ENCODE measurements at places on chromosomes 7 and 10. TPM values are rescaled to one million over a fixed set of nuclear protein-coding genes. Genes with fewer than 3 reads are reported as not detected.

Gene SPDYE5
- not detected for total RNA-seq

Gene ACSL5
- total RNA-seq, result 12.6 TPM

Gene LFNG
- total RNA-seq, result 24.8 TPM

Gene PRLHR
- total RNA-seq, result not detected

Gene GRB10
- 110 TPM for total RNA-seq

Gene CHST15
- 33.4 TPM for total RNA-seq

Gene EZH2
- total RNA-seq, result 8.0 TPM

Gene RAPGEF5
- 142 TPM for total RNA-seq

Gene IGF2BP3
- 110 TPM for total RNA-seq

Gene GPC2
- total RNA-seq, result 5.6 TPM

Gene CLDN3
- total RNA-seq, result 0.09 TPM

Gene CRTAC1
- total RNA-seq, result 0.28 TPM

Gene SFR1
- total RNA-seq, result 7.3 TPM

Gene CC2D2B
- not detected for total RNA-seq

Gene TEX47
- not detected for total RNA-seq

Gene TACR2
- 0.09 TPM for total RNA-seq

Gene KNDC1
- total RNA-seq, result under 0.01 TPM

Gene FAM53B
- total RNA-seq, result 13.2 TPM

Gene ADRA2A
- 0.18 TPM for total RNA-seq

Gene MAGI2
- 3.4 TPM for total RNA-seq

Gene NPTX2
- 1.3 TPM for total RNA-seq

Gene NRCAM
- total RNA-seq, result 57.6 TPM

Gene CPA5
- not detected for total RNA-seq

Gene CCDC136
- 3.6 TPM for total RNA-seq

Gene GNAT3
- not detected for total RNA-seq

Gene CFAP43
- total RNA-seq, result 0.09 TPM

Gene BLNK
- total RNA-seq, result not detected

Gene LRRD1
- not detected for total RNA-seq

Gene CYP26A1
- total RNA-seq, result 0.36 TPM

Gene LBX1
- not detected for total RNA-seq

Gene CRHR2
- not detected for total RNA-seq

Gene DDC
- total RNA-seq, result not detected

Gene PBLD
- total RNA-seq, result 1.6 TPM

Gene MCM10
- total RNA-seq, result 14.1 TPM

Gene C10orf53
- not detected for total RNA-seq

Gene CAMK2B
- total RNA-seq, result 3.1 TPM

Gene VIPR2
- not detected for total RNA-seq

Gene FGFR2
- 0.09 TPM for total RNA-seq

Gene NPFFR1
- total RNA-seq, result not detected

Gene PKD2L1
- total RNA-seq, result not detected

Gene ASB10
- total RNA-seq, result not detected

Gene ANKRD22
- not detected for total RNA-seq

Gene CYP3A4
- not detected for total RNA-seq

Gene SAMD9L
- 9.9 TPM for total RNA-seq

Gene ACTL6B
- not detected for total RNA-seq

Gene ZCWPW1
- 0.85 TPM for total RNA-seq

Measured in endothelial cell of coronary artery (primary cell).